ENCODE measurements at places on chromosomes 7 and 10. TPM values are rescaled to one million over a fixed set of nuclear protein-coding genes. Genes with fewer than 3 reads are reported as not detected.

POLR2J2 gene
- total RNA-seq = 17.3 TPM

MBL2 gene
- not detected for total RNA-seq

LZTS2 gene
- 63.6 TPM for total RNA-seq

FAM25G gene
- not detected for total RNA-seq

- DNase-seq = no peak
Measured at GRCh38 chr10:128180843-128181242, 54.6 kb upstream of the MKI67 start.

- no peak for DNase-seq
Measured at GRCh38 chr7:92624298-92624996, 34.3 kb upstream of the FAM133B start.

DNA sequence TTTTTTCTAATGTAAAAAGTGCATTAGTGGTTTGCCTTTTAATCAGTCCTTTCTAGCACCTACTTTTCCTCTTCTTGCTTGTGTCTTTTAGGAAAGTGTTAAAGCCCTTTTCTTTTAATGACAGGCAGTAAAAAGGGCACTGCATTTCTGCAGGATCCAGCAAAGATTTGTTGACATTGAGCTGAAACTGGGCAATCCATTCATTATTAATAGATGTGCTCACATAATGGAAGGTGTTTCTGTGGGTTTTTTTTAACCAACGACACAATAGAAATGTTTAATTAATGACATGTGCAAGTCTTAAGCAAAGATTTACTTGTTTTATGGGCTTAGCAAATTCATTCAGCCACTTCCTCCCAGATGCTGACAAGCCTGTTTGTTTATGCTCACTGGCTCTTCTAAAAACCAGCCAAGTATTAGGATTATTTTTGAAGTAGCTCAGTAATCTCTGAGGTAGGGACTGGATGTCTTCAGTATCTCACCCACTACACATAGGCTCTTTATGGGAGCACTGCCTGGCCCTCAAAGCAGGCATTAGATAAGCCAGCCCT is 1201.1 kb downstream of the SORCS1 start:
- DNase-seq = no peak
